ENCODE measurements at places on chromosomes 5 and 9.
A peak's percentile ranks its signal among the peaks of the same experiment; 100 is the strongest.

GRCh38 chr9:6973762-6974161 is 216.0 kb downstream of the KDM4C start:
- DNase-seq, result no peak

- peak; percentile 59 for DNase-seq
Observed at GRCh38 chr9:33161589-33162132, 5.5 kb downstream of the B4GALT1 start.

GRCh38 chr9:16885931-16886330 is 15.5 kb upstream of the BNC2 start:
- DNase-seq, result no peak

GRCh38 chr5:38018016-38018415 is 178.2 kb upstream of the GDNF start:
- no peak for DNase-seq

- no peak for DNase-seq
Observed at GRCh38 chr5:9782826-9783560, 152.8 kb upstream of the TAS2R1 start.

- no peak for DNase-seq
Observed at GRCh38 chr9:81473708-81474107, 215.6 kb downstream of the TLE1 start.

DNA sequence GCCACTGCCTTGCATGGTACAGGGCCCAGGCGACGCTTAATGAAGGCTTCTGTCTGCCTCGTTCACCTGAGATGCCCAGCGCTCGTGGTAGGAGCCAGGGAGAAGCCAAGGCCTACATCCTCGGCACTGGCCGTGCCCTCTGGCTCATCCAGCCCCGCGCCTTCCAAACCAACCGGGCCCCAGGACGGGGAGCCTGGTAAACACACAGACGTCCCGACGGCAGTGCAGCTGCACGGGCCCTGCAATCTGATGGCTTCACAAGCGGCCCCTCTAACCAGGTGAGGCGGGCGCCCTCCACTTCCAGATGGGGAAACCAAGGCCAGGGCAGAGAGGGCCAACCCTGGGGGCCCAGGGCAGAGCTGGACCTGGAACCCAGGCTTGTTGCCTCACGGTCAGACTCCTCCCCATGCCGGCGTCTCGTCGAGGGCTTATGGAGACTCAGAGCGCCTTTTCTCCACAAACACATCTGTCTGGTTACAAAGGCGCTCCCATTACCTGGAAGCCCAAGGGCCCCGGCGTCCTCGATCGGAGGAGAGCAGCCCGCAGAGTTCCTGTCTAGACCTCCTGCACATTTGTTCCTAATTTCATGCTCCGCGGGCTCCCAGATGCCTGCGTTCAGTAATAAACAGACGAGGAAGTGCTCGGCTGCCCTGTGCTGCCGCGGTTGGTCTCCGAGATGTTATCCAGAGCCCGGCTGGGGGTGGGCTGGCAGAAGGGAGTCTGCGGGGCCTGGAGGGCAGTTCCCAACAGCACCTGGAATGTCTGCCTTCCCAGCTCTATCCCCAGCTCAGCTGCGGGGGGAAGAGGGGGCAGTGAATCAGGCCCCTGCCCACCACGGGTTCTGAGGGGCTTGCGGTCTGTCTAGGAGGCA is 23.5 kb downstream of the FAM163B start:
- no peak for DNase-seq

DNA sequence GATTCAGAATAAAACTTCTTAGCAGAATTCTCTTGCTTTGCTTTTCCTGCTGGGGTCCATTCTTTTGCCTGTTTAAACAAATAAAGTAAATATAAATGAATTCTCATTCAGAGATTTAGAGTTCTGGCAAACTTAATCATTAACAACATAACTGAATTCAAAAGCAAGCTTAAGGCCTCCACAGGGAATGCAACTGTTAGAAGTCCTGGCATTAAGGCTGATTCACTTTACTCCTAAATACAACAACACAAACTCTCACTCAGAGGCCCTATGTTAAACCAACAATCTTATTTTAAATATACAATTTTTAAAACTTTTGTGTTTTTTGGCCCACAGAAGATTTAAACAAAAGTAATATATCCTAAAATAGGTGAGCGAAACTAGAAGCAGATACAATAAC is 178.3 kb downstream of the AP3B1 start:
- no peak for DNase-seq

DNA sequence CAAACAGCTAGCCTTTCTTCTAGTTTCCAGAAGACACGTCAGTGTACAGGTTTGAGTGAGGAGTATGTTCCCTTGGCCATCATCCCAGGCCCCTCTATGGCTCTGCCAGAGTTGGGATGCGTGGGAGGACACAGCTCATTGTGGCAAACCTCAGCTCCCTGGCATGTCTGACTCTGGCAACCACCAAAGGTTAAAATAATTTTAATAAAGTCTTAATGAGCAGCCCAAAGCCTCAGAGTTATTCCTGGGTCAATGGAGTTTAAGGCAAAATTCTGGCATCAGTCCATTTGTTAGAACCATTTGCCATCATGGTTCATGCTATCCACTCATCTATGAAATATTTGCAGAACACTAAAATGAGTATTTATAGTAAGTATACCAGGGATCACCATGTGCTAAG is 79.8 kb upstream of the PAPPA start:
- no peak for DNase-seq

GRCh38 chr5:139079225-139079990 is 118.8 kb downstream of the SIL1 start:
- DNase-seq, result no peak

DNA sequence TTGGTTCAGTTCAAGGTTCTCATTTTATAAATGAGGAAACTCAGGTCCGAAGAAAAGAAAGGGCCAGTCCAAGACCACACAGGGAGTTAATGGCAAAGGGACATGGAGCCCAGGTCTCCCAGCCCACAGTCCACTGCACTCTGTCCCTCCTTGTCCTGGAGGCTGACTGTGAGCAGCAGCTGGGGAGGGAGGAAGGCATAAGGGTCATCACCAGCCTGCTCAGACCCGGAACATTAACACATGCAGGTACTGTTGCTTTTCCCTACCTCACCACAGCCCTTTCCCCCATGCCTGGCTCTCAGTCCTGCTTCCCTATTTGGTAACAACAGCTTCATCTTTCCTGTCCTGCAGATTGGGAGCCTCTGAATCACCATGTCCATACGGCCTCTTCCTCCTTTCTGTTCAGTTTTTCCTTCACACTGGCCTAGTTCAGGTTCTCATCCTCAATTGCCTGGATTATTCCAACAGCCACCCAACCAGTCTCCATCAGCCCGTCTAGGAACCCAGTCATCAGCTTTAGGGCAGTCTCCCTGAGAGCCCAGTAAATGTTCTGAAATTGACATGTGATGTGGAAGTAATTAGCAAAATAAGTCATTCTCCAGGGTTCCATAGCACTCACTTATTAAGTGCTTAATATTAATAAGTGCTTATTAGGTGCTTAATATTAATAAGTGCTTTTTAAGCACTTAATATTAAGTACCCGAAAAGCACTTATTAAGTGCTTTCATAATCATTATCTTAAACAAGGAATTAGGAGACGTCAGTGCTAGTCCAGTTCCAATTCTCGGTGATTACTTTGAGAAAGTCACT is 4.3 kb downstream of the GPX3 start:
- no peak for DNase-seq

- peak; percentile 85 for DNase-seq
Observed at GRCh38 chr9:131755541-131756198, 15.8 kb upstream of the RAPGEF1 start.
